ENCODE measurements at places on chromosomes 16 and 17.

- DNase-seq, result no peak
Measured at GRCh38 chr16:57945740-57946138, 25.2 kb downstream of the CNGB1 start.

- DNase-seq, result no peak
Measured at GRCh38 chr17:43020789-43021740, 1.1 kb downstream of the VAT1 start.

- no peak for DNase-seq
Measured at GRCh38 chr17:34909040-34909439, 52.2 kb downstream of the CCT6B start.

DNA sequence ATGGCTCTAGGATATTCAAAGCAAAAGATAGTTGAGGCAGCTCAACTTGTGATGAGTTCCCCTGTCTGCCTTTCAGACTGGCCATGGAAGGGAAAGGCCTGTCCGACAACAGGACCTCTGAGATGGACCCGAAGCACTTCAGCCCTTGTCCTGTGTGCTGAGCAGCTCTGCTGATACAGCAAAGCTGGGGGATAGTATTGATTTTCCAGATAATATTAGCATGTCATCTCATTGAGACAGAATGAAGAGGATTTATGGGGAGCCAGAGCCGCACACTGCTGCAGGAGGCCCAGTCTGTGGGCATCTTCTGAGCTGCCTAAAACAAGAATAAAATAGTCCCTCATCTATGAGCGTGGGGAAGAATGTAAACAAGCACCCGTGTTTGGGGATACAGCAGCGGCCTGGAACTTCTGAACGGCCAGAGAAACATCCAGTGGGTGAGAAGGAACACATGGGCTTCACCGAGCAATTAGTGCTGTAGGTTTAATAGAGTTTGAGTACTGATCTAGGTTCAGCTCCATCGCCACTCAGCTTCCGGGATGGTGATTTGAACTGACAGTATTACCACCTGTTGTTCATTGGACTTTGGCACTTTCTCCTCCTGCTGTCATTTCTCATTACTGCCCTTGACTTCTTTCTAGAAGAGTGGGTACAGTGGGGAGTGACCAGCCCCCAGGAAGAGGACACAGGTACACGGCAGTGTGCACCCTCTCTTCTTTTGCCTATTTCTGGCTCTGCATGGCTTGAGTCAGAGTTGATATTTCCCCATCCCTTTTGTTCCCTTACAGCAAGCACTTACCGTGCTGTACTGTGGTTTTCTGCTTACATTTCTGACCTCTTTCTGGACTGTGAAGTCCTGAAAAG, 96.5 kb upstream of the TBX2 start:
- DNase-seq, result no peak

GRCh38 chr17:57408071-57408811, 151.9 kb downstream of the MSI2 start:
- no peak for DNase-seq

GRCh38 chr16:471353-472198, 46.1 kb downstream of the RAB11FIP3 start:
- DNase-seq, result no peak

DNA sequence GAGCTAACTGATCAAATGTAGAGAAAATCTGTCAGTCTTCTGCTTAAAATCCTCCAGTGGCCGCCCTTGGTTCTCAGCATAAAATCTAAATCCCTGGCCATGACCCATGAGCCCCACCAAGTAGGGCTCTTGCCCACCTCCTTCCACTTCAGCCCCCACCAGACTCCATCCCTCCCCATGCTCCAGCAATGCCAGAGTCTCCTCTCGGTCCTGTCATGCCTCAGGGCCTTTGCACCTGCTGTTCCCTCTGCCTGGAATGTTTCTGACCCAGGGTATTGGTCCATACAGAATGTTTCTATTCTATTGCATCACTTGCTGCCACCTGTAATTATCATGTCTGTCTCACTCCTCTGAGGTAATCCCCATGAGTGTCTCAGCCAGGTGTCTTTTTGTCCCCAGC, 22.4 kb downstream of the FA2H start:
- no peak for DNase-seq

GRCh38 chr16:15682105-15682570, 32.1 kb downstream of the NDE1 start:
- DNase-seq, result no peak

DNA sequence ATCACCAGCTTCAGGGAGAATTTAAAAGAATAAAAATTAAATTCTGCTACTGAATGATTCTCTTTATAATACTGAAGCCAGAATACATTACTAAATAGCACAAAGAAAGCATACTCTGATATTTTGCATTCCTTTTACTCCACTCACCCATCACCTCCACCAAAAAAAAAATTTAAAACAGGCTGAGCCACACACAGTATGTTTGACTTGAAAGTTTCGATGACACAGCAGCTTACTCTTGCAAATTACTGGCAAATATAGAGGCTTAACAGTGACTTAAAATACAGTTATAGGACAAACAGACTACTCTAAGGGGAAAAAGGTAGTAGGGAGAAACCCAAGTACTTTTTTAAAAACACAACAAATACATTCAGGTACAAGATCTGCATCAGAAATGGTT, 39.2 kb downstream of the GPATCH8 start:
- DNase-seq, result no peak

- DNase-seq, result no peak
Measured at GRCh38 chr17:50051606-50052005, 4.3 kb upstream of the ITGA3 start.

GRCh38 chr16:65534121-65534528, 412.3 kb upstream of the CDH11 start:
- DNase-seq, result no peak

DNA sequence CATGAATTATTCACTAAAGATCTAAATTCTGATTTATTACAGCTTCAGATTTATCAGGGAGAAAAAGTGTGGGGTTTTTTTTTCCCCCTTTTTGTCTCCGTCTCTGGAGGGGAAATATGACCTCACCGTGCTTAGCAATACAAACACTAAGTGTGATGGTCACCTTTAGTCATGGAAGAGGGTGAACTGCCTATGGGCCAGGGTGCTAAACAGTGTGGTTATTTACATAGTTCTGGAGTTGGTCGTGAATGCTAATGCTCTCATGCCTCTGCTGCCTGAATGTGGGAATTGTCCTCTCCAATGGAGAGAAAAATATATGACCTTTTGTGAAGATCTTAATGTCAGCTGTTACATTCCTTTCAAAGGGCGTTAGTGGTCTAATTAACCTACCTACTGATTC, 44.8 kb upstream of the MSI2 start:
- no peak for DNase-seq

- DNase-seq, result no peak
Measured at GRCh38 chr16:89090182-89090630, 3.4 kb upstream of the ACSF3 start.

DNA sequence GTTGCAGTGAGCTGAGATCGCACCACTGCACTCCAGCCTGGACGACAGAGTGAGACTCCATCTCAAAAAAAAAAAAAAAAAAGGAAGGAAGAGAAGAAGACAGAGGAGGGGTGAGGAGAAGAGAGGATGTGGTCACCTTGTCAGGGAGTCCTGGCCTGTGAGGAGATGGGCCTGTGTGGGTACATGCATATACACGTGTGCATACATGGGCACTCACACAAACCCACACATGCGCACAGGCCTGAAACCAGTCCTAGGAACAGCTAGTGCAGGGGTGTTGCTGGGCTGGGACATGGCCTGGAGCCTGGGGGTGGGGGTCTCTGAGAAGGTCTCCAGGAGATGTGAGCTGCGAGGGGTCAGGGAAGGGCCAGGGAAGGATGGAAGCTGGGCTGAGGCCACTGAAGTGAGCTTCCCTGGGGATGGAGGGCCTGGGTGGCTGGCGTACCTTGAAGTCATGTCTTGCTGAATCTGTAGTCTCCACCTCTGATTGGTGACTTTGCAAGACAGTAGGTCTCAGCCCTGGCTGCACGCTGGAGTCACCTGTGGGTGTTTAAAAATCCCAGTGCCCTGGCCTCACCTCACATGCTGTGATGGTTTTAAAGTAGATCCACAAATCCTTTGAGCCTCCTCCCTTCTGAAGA, 72.4 kb downstream of the MRM1 start:
- DNase-seq, result no peak

- DNase-seq, result no peak
Measured at GRCh38 chr17:80650751-80651518, 106.3 kb downstream of the RPTOR start.

DNA sequence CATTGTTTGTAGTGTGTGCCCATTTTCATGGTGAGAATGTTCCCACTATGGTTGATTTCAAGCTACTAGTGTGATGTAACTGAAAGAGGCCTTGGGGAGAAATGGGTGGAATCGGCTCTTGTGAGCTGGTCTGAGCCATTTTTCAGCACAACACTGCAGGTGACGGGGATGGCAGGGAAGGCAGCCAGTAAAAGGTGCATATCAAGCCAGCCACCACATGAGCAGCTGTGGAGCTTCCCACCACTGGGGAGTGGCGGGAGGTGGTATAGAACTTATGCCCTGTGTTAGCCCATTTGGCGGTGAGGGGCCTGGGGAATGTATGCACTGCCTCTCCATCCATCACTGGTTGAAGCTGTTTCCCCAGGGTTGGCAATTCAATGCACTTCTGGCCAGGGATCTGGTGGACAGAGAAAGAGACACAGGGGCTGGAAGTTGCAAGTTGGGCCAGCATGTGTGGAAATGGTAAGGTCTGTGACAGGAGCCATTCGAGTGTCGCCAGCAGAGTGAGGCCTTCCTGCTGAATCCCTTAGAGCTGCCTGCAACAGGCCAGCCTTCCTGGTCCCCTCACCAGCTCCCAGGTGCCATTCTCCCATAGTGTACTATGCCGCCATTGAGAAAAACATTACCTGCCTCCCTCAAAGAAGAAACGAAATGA, 31.7 kb upstream of the BRD7 start:
- no peak for DNase-seq

GRCh38 chr17:68249354-68249765, 1.5 kb downstream of the AMZ2 start:
- DNase-seq, result no peak

GRCh38 chr16:80404847-80405246, 135.9 kb upstream of the DYNLRB2 start:
- DNase-seq, result no peak

DNA sequence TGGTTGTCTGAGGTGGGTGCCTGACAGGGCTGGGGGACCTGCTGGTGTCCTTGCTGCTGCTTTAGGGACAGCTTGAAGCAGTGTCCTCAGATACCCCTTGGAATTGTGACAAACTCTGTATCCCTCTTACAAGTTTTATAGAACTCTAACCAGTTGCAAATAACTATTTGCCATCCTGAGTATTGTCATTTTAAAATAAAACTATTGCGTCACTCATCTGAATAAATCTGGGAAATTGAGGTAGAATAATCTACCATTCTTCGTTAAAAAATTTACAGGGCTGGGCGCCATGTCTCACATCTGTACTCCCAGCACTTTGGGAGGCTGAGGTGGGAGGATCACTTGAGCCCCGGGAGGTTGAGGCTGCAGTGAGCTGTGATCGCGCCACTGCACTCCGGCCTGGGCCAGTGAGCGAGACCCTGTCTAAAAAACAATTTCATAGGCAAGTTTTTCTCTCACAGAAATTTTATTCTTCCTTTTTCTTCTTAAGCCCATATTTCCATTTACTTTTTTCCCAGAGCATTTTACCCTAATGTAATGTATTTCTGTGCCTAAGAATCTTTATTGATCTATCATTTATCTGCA, 14.2 kb downstream of the ZNF750 start:
- DNase-seq, result no peak

- no peak for DNase-seq
Measured at GRCh38 chr17:29273924-29274323, 20.0 kb downstream of the NUFIP2 start.

GRCh38 chr17:72926171-72926570, 166.3 kb downstream of the SLC39A11 start:
- no peak for DNase-seq

- DNase-seq, result no peak
Measured at GRCh38 chr17:78517421-78517820, 59.8 kb downstream of the DNAH17 start.

DNA sequence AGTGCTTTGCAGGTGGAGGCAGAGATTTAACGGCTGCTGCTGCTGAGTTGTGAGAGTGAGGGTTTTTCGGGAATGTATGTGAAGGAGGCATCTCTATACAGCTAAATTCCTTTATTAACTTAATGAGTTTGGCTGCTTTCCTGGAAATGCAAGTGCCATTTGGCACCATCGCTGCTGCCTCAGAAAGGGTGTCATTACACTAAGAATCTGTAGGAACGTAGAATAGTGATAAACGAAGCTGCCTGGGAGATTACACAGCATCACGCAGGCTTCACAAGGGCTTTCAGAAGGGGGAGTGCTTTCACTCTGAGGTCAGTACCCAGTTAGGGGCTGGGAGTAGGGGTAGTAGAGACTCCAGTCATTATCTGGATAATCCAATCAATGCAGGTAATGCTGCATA, 14.1 kb upstream of the NLRP1 start:
- DNase-seq, result no peak

DNA sequence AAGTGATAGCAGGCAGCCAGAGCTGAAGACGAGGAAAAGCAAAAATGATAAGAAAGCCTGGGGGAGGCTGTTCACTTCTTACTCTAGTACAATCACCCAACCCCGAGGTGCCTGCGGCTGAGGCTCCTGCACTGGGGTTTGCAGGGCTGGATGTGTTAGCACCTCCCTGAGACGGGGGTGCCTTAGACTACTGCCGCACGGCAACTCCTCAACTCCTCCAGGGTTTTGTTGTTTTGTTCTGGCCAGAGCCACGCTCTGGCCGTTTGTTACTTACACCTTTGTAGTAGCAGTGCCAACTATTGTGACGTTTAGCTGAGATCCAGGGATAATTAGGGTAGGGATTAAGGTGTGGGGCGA, 51.5 kb downstream of the LDHD start:
- no peak for DNase-seq

- no peak for DNase-seq
Measured at GRCh38 chr16:1493746-1494094, 560 bp downstream of the TELO2 start.

- DNase-seq, result no peak
Measured at GRCh38 chr17:29880031-29880430, 50.0 kb downstream of the SSH2 start.

GRCh38 chr16:25298165-25298872, 40.7 kb upstream of the ZKSCAN2 start:
- DNase-seq, result no peak

- DNase-seq, result no peak
Measured at GRCh38 chr16:76194616-76195015, 82.6 kb upstream of the CNTNAP4 start.

- DNase-seq, result no peak
Measured at GRCh38 chr16:22071331-22071910, 20.9 kb upstream of the VWA3A start.

DNA sequence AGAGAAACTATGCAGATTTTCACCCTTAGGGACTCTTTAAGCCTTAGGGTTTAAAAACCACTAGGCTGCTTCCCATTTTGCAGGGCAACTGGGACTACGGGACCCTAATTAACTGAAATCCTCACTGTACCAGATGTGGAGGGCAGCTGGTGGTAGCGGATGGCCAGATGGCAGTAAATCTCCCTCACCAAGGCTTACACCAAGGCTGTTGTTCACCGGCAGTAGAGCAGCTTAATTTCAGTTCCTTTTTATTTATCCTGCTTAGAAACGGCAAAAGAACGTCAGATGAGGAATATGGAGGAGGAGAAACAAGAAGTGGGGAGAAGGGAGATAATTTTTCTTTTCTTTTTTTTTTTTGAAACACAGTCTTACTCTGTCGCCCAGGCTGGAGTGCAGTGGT, 6.5 kb downstream of the ABHD15 start:
- DNase-seq, result no peak

- no peak for DNase-seq
Measured at GRCh38 chr17:60559995-60560859, 34.2 kb upstream of the APPBP2 start.

Data from cortex of kidney (tissue), 1 donor.